Foreskin keratinocyte (primary cell): ENCODE measurements at places on chromosomes 3 and 15. TPM values are rescaled to one million over a fixed set of nuclear protein-coding genes. Genes with fewer than 3 reads are reported as not detected.
A peak's percentile ranks its signal among the peaks of the same experiment; 100 is the strongest.

CX3CR1 gene
- not detected in 2 replicates for total RNA-seq

SCN5A gene
- 0.21 and 0.37 TPM in 2 replicates for total RNA-seq

ROBO1 gene
- total RNA-seq = 43.0 and 47.6 TPM in 2 replicates

OSBPL10 gene
- total RNA-seq = 57.2 and 58.2 TPM in 2 replicates

MESP2 gene
- 0.88 and 1.3 TPM in 2 replicates for total RNA-seq

GRCh38 chr3:23619705-23620637, 185.8 kb upstream of the UBE2E1 start:
- peak; percentile 29 for DNase-seq

- no peak for DNase-seq
Measured at GRCh38 chr3:60598671-60599070, 652.6 kb downstream of the FHIT start.

GRCh38 chr3:37590328-37591079, 271.2 kb upstream of the CTDSPL start:
- no peak for DNase-seq

DNA sequence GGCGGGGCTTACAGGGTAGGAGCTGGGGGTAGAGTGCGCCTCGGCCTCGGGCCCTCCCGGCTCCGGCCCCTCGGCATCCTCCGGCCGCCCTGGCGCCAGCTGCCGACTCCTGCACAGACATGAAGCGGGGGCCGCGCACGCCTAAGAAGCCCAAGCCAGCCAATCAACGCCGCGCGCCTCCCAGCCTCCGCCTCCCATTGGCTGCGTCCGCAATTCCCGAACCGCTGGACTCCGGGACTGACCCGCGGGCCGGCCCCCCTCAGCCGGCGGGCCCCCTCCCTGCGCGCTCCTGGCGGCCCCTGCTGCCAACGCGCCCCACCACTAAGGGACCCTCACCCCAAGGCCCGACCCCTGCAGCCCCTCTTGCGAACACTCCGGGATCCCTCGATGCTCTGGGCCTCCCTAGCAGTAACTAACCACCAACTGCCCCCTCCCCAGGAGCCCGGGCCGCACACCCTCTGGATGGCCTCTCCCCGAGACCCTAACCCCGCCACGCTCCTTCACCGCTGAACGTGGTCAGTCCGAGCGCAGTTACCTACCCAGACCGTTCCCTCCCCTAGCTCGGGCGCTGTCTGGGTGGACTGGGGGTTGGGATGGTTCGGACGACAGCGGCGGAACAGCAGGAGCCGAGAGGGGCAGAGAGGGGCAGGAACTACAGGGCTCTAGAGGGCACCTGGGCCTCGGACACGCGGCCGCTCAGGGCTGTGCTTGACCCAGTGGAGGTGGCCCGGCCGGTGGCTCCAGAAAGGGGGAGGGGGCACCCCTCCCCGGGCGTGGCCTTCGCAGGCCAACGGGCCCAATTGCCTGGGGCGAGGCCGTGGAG, 5.0 kb downstream of the GATA2 start:
- no peak for DNase-seq

DNA sequence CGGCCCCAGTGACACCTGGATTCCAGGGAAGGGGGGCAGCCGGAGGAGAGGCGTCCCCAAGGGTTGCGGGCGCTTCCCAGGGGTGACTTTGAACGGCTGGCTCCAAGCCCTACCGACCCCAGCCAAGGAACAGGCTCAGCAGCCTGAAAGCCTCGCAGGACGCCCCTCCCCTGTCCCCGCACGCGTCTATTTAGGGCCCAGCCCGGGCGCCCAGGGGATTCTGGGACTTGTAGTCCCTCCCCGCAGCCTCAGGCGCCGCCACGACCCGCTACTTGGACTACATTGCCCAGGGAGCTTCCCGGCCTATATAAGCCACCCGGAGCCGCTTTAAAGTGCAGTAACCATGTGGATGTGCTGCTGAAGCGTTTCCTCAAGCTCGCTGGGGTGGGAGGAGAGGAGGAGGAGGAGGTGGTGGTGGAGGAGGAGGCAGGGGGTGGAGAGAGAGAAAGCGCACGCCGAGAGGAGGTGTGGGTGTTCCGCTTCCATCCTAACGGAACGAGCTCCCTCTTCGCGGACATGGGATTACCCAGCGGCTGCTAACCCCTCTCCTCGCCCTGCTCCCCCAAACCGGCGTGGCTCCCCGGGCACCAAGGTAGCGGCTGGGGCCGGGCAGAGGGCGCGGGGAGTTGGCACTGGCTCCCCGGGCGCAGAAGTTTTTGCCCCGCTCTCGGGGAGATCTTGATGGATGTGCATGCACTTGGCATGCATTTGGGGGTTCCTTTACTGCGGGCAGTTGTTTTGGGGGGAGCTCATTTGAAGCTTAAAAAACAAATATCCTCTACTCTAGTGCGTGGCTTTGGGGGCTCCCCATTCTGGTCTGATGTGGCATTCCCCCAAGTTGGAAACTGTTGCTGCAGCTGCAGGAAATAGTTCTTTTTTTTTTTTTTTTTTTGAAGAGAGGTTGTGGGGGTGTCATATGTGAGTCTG, at the start of gene ITPR1:
ITPR1 (plus strand) TSS at position 335 of the 927 bp plus-strand sequence. CDS start 23,144 bp downstream, outside the sequence.
- DNase-seq = peak; percentile 94

- no peak for DNase-seq
Measured at GRCh38 chr15:95108673-95109072, 877.3 kb downstream of the MCTP2 start.

- DNase-seq = peak; percentile 61
Measured at GRCh38 chr3:188534633-188535032, 380.7 kb downstream of the LPP start.

- DNase-seq = no peak
Measured at GRCh38 chr15:99050328-99050980, 42.9 kb upstream of the PGPEP1L start.

GRCh38 chr15:76252249-76252648, 59.0 kb downstream of the ETFA start:
- no peak for DNase-seq

- no peak for DNase-seq
Measured at GRCh38 chr3:4845882-4846281, 133.4 kb upstream of the BHLHE40 start.

GRCh38 chr3:17292556-17292955, 407.8 kb downstream of the PLCL2 start:
- DNase-seq = no peak

DNA sequence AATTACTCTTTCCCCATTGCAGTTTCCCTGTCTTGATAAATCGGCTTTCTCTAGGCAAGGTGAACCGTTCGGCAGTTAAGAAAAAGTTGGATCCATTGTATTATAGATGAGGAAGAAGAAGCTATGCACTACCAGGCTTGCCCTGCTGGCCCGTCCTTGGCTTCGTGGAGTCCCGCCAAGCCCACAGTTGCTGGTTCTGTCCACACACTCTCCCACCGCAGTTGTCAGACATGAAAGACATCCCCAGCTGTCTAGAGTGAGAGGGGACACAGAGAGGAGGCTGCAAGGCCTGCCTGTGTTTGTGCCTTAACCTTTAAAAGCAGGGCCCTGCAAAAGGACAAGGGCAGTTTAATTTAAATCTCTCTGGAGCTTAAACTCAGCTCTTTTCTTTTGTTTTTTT, 47.2 kb upstream of the PLCL2 start:
- no peak for DNase-seq
